Ovary (tissue), 10 donors: ENCODE measurements at places on chromosomes 2 and 18.
A peak's percentile ranks its signal among the peaks of the same experiment; 100 is the strongest.

GRCh38 chr2:42769583-42770287 lies 5.8 kb upstream of the OXER1 start:
- peak; percentile 11 for DNase-seq

DNA sequence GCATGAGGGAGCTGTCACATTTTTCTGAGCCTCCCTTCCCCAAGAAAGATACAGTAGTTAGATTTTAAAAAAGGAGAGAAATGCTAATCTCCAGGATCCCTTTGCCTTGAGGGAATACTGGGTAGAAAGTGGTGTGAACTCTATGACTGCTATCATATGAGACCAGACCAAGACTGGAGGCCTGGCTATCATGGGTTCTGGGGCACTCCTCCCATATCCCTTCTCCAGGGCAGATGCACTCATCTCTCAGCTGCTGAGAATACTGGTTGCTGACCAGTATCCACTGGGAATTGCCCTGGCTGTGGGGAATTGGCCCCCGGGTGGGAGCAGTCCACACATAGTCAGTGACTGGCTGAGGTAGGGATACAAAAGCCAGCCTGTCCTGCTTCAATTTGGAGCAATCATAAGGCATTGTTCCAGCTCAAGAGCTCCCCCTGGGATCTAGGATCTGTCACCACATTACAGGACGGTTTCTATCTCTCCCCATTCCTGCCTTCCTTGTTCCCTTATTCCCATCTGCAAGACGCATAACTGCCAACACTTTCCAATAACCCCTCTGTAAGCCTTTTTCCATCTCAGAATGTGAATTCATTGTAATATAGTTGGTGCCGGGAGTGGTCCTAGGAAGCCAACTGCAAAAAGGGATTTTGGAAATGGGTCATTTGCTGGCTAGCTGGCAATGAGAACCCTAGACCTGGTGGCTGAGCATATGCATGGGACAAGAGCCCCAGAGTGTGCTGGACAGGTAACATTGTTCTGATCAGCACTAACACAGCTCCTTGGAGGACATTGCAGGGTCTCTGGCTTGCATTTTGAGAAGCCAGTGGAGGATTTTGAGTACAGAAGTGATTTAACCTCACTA lies 35.4 kb upstream of the REEP1 start:
- DNase-seq, result no peak

GRCh38 chr2:166135152-166135848 lies 7.5 kb upstream of the SCN1A start:
- no peak for DNase-seq

- DNase-seq, result no peak
Measured at GRCh38 chr2:68244456-68244855, 7.9 kb downstream of the PPP3R1 start.

GRCh38 chr2:105757433-105757832 lies 12.7 kb downstream of the NCK2 start:
- no peak for DNase-seq
